ENCODE measurements at places on chromosomes 7 and 10.
A peak's percentile ranks its signal among the peaks of the same experiment; 100 is the strongest.

DNA sequence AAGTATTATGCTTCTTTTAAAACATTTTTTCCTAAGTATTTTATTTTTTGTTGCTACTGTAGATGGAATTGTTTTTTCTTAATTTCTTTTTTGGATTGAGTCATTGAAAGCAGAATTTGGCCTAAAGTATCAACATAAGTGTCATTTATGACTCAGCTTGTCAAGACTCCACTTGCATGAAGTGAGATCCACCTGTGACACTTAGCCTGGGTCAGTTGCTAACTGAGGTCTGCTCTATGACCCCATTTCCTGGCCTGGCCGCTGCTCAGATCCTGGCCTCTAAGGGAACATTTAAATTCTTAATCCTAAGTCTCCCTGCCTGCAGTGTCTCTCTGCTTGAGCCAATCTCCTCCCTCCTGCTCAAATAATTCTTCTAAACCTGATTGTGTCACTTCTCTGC, 35.5 kb downstream of the TMEM270 start:
- DNase-seq = peak; percentile 50

DNA sequence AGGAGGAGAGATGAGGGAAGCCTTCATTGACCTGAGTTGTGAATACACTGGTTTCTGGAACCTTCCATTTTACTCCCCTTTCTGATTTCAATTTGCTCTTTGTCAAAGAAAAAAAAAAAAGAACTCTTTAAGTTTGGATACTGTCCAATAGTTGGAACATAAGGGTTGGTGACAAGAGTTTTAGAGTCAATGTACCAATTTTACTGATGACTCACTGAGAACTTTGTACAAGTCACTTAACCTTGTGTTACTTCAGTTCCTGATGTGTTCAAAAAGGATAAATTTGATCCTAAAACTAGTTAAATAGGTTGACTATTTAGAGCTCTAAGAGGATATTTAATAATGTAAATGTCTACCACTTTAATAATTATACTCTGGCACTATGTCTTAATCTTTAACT, 4.1 kb upstream of the CDK14 start:
- DNase-seq = no peak

- DNase-seq = no peak
Measured at GRCh38 chr10:103717341-103718246, 137.8 kb downstream of the SH3PXD2A start.

DNA sequence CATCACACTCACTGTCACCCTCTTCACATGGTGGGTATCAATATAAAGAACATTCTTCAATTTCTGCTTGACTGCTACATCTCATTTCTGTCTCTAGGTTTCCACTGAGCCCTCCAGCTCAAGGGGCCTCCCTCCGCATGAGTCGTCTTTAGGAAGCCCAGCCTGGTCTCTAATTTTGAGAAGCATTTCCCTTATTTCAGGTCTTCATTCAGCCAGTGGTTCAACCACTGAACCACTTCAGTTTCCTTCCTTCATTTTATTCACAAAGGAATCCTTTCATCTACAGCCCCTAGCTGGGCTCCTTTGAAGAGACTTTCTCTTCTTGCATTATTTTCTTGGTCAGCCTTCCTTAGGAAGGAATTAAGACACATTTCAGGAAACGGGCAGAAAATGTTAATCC, 257.4 kb downstream of the KCNMA1 start:
- no peak for DNase-seq

DNA sequence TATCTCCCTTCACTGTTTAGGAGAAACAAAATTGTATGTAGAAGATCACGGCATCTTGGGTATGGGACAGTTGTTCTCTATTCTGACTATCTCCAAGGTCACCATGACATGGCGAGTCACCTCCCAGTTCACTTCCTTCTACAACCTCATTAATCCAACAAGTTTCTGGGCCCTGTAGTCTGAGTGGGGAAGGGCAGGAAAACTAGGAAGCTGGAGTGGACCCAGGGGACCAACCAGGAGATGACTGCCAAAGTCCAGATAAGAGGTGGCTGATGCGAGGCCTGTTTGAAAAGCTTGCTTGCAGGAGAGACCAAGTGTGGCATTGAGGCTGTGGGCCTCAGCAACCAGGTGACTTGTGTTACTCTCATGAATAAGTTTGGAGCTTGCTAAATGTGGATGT, 584.9 kb downstream of the TNS3 start:
- DNase-seq = no peak

- no peak for DNase-seq
Measured at GRCh38 chr7:83517035-83517700, 131.8 kb downstream of the SEMA3E start.

GRCh38 chr7:74097937-74098614, 14.5 kb downstream of the LIMK1 start:
- DNase-seq = peak; percentile 96

- DNase-seq = peak; percentile 67
Measured at GRCh38 chr7:4882169-4883032, 1.1 kb downstream of the RADIL start.

DNA sequence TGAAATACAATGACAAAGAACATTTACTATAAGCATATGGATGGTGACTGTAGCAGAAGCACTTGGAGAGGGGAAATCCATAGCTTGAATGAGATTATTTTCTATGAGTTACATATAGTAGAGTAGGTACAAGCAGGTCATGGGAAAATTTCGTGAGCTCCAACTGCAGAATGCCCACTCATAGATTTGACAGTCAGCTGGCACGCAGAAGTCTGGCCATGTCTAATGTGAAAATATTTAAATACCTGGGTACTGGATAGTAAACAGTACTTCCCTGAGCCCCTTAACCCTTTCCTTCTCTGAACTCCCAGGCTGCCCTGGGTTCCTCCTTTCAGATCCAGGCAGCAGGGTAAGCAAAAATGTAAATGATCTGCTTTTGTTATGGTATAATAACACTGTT, 209.7 kb downstream of the OTUD1 start:
- DNase-seq = no peak

Data from EL (cell line).